ENCODE measurements at places on chromosomes 11 and 22. TPM values are rescaled to one million over a fixed set of nuclear protein-coding genes. Genes with fewer than 3 reads are reported as not detected.

GRCh38 chr22:43488031-43488866 is 76.4 kb downstream of the MPPED1 start:
- DNase-seq: no peak

DNA sequence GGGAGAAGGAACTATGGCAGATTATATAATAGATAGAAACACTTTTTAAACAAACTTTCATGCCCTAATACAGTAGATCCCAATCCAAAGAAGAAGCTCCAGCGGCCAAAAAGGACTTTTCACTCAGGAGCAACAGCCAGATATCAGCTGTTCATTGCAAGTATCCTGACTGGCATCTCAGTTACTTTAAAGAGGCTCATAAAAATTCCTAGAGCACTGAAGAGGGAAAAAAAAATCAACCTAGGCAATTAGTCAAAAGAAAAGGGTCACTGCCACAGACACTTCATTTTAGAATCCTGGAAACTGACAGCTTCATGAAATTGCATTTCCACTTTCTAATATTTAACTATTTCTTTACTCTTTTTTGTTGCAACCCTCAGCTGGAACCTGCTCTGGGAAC is 170.6 kb upstream of the SOX6 start:
- no peak for DNase-seq

- no peak for DNase-seq
Observed at GRCh38 chr11:73288192-73288872, 16.2 kb downstream of the P2RY6 start.

DNA sequence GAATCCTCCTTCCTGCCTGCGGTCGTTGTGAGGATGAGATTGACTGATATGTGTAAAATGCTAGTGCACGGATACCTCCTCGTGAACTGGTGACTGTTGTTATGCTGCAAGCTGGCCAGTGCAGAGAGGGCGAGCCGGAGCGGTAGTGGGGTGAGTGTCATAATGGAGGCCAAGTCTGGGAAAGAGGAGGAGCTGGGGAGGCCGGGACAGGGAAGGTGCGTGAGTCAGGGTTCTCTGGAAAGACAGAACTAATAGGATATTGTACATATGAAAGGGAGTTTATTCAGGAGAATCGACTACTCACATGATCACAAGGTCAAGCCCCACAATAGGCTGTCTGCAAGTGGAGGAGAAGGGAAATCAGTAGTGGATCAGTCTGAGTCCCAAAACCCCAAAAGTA is 56.8 kb upstream of the FADD start:
- DNase-seq: no peak

DNA sequence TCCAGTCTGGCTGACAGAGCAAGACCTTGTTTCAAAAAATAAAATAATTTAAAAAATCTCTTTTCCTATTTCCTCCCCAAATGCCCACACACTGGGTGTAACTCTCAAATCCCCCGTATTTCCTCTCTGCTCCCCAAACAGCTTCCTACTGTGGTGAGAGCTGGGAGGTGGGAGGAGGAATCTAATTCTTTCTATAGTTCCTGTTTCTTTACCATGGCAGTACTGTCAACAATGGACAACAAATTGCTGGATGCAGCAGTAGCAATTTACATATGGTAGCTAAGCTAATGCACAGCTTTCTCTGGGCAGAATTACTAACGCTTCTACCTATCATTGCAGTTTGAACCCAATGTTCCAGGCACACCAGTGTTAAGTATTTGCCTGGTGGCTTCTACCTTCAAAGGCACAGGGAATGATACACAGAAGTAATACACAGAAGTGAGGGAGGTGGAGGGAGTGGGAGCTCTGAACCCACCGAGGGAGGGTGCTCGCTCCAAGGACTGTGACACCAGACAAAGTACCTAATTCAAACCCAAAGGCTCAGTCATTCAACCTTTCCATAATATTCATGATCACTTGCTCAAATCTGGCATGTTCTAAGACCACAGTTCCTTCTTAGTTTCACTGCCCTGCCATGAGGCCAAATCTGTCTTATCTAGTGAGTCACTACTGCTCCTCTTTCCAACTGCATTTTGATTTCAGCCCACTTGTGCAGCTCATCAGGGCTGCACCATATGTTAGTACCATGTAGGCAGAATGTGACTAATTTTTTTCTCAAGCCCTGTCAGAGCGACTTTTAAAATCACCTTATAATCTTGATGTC is 37.9 kb downstream of the CELF1 start:
- DNase-seq: no peak

DNA sequence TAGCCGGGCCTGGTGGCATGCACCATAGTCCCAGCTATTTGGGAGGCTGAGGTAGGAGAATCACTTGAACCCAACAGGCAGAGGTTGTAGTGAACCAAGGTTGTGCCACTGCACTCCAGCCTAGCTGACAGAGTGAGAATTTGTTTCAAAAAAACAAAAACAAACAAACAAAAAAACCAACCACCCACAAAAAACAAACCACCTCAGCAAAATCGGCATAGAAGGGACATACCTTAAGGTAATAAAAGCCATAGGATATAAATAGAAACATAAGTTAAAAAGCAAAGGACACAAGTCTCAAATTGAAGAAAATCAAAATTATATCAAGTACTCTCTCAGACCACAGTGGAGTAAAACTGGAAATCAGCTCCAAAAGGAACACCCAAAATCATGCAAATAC is 33.2 kb downstream of the PIWIL3 start:
- no peak for DNase-seq

- DNase-seq: no peak
Observed at GRCh38 chr11:1150116-1150515, 7.6 kb upstream of the MUC5AC start.

- DNase-seq: no peak
Observed at GRCh38 chr11:8026982-8027381, 39.8 kb downstream of the EIF3F start.

DNA sequence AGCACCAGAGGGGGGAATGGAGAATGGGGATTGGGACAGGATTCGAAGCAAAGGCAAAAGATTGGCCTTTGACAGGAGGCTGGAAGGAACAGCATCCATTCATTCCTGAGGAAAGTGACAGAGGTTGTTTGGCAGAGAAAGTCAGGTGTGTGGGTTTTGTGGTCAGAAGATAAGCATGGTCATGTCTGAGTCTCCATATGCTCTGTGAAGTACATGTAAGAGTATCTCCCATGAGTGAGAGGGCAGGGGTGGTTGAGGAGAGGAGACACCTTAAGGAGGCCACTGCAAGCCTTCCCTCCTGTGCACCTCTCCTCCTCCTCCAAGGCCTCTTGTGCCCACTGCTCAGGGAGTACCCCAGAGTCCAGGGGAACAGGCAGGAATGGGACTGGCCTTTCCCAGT is 1.9 kb upstream of the NLRP10 start:
- no peak for DNase-seq

- DNase-seq: no peak
Observed at GRCh38 chr11:126496576-126497337, 141.3 kb downstream of the ST3GAL4 start.

- no peak for DNase-seq
Observed at GRCh38 chr11:115446214-115446613, 58.0 kb downstream of the CADM1 start.

DNA sequence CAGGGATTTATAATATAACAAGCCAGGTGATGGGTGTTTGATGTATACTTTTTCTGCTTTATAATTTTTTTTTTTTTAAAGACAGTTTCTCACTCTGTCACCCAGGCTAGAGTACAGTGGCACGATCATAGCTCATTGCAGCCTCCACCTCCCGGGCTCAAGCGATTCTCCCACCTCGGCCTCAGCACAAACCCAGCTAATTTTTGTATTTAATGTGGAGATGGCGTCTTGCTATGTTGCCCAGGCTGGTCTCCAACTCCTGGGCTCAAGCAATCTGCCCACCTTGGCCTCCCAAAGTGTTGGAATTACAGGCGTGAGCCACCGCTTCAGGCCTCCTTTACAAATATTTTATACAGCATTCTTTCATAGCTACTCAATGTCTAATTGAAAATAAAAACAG is 48.6 kb downstream of the MORC2 start:
- no peak for DNase-seq

DNA sequence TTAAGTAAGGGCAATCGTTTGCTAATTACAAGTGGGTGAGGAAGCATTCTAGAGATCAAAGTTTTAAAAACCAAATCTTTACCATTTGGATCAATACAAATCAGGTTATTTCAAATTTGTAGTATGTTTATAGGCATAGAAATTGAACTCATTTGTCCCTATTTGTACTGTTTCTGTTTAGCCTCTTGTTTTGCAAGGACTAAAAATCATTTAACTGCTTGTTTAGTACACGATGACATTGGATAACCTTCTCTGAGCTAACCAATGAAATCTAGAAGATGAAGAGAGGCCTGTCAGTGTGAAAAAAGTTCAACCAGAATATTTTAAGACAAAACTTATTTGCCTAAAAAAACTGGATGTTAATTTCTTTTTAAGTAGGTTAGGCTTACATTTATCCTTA is 40.0 kb downstream of the ZC3H12C start:
- no peak for DNase-seq

CEND1 gene
- total RNA-seq: not detected

ZBTB16 gene
- not detected for total RNA-seq

PTPRCAP gene
- 1.3 TPM for total RNA-seq
